Stimulated activated effector memory CD8-positive, alpha-beta T cell treated with anti-CD3 and anti-CD28 coated beads, Interleukin-12 subunit alpha, Interleukin-12 subunit beta, amount 100 ng/mL, for 72 hours (primary cell): ENCODE measurements at places on chromosomes 11 and 22.

- no peak for DNase-seq
These were observed 24.4 kb upstream of the ACR start for GRCh38 chr22:50713571-50714056.

DNA sequence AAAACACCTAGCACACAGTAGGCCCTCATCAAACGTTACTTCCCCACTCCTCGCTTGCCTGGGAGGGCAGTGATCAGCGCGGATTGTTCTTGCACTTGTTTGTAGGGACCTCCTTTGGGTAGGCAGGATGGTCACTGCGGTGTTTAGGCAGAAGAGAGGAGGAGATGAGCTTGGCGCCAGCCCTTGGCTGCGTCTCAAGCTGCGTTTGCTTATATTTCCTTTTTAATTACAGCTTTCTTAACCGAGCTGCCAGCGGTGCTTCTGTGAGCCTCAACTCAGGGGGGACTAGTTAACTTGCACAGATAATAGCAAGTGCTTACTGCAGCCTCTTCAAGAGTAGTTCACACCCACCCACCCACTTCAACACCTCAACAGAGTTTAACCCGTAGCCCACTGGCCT, 15.1 kb downstream of the IFT27 start:
- DNase-seq: no peak

DNA sequence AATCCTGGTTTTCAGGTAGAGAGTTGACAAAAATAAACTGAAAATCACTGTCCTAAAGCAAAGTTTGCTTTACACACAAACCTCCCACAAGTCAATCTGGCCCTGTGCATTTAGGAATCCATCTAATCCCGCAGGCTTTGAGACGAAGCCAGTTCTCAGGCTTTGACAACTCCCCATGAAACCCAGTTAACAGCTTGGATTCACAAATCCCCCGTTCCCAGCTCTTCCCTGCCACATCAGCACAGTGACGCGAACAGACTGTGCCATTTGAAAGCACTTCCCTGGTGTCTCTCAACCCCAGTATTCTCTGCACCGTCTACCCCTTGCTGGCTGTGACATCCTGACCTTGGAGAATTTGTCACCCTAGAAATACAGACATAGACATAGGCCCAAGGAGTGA, 117.8 kb downstream of the OPCML start:
- no peak for DNase-seq

DNA sequence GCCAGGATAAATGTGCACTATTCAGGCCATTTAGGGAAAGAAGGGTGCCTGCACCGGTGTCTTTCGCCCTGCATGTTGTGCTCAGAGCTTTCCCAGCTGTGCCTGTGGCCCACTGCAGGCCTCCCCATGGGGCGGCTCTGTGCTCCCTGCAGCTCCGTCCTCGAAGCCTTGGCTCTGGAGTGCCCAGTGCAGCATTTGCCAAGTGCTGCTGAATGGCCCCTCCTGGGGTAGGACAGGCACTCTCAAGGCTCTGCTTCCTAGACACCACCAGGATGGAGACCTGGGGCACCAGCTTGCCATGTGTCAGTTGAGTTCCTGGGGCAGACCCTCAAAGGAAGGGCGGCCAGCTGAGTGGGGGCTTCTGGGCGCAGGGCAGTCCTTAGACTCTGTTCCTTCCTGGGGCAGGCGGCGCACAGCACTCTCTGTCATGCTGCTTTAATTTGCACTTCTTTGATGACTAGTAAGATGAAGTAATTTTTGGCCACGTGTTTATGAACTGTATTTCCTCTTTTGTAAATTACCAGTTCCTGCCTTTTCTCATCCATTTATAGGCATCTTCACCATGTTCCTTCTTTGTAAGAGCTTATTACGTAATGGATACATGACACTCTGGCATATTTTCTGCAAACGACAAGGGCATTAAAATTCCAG, 32.1 kb upstream of the GNB1L start:
- no peak for DNase-seq

GRCh38 chr22:24763872-24764485, 10.5 kb downstream of the PIWIL3 start:
- DNase-seq: no peak

DNA sequence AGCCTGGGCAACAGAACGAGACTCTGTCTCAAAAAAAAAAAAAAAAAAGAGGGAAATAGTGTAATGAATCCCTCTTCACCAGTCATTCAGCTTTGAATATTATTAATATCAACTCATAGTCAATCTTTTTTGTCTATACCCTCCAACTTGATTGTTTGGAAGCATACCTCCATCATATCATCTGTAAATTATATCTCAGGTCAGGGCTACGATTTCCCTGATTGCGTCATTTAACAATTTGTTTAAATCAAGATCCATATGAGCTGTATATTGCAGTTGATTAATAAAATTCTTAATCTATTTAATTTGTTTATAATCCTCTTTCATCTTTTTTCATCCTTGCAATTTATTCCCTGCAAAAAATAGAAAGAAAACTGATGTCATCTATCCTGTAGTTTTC, 60.2 kb downstream of the USP47 start:
- no peak for DNase-seq

GRCh38 chr22:42473484-42474193, 41.4 kb upstream of the NFAM1 start:
- DNase-seq: no peak

DNA sequence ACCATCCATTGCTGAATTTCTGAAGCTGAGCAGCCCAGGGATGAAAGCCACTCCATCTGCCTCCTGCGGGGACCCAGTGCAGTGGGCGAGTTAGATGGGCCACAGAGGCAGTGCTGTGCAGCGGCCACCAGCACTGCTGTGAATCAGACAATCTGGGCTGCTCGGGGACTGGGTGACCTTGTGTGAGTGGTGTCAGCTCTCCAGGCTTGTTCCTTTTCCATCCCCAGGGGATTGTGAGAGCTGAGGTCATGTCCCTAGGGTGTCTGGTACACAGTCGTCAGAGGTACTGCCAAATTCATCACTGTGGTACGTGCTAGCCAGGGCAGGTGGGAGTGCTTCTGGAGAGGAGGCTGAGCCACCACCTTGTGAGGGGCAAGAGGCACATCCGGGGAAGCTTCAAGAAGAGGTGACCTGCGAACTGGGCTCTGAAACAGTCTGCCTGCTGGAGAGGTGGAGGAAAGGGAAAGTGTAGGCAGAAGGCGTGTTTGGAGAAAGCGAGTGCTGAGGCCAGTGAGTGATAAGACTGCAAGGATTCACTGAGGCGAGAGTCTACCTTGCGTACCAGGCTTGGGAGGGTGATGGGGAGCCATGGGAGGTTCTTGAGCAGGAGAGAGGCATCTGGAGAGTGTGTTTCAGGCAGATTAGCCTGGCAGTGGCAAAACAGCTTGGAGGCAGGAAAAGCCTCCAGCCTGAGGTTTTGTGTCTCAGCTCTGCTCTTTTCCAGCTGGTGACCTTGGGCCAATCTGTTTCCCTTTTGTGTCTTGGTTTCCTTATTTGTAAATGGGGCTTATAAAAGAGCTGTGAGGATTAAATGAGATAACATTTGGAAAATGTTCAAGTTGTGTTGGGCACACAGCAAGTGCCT, 22.7 kb downstream of the CACNA1I start:
- DNase-seq: no peak

DNA sequence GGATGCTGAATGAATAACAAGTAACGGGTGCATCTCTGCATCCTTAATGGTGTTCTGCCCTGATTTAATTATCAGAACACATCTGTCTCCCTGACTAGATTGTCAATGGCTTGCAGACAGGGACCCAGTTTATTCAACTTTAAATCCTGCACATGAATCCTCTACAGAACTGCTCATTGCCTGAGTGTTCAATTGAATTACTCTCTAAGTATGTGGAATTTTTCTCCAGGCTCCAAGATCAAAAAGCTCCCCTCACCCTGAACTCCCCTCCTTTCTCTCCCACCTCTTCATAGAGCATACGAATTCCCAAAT, 11.8 kb downstream of the MB start:
- no peak for DNase-seq

DNA sequence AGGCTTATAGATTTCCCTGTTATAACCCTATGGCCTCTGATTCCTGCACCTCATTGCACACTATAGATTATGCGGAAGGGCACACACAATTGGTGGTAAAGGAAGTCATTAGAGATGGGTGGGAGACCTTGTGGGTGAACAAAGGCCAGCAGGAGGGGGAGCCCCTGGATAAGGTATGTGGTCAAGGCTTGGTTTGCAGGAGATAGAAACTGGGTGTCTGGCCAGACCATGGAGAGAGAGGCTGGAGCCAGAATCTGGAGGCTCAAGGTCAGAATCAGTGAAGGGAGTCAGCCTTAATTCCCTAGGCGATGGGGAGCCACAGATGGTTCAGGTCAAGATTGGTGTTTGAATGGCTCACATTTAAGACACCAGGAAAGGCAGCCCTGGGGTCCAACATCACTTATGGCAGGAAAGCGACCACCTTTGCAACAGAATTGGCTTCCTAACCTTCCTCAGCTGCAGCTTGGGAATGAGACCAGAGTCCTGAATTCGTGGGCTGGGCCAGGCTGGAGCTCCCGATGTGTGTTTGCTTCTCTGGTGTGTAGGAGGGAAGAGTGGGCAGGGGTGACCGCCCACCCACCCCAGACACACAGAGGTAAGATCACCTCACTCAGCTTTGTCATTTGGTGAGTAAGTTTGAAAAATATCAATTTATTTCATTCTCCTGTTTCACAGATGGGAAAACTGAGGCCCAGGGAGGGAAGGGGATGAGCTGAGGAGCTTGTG, 22.7 kb upstream of the SCUBE1 start:
- no peak for DNase-seq

GRCh38 chr22:47460176-47460575, 697.7 kb downstream of the TBC1D22A start:
- DNase-seq: no peak

- DNase-seq: peak; percentile 74
These were observed 1.5 kb downstream of the SYT12 start for GRCh38 chr11:67024410-67024809.

GRCh38 chr22:38086001-38086845, 2.2 kb upstream of the SLC16A8 start:
- no peak for DNase-seq
